Kasumi-1 (cell line): ENCODE measurements at places on chromosomes 4 and X.

- no peak for DNase-seq
These were observed 38.9 kb downstream of the RGS12 start for GRCh38 chr4:3331511-3332394.

DNA sequence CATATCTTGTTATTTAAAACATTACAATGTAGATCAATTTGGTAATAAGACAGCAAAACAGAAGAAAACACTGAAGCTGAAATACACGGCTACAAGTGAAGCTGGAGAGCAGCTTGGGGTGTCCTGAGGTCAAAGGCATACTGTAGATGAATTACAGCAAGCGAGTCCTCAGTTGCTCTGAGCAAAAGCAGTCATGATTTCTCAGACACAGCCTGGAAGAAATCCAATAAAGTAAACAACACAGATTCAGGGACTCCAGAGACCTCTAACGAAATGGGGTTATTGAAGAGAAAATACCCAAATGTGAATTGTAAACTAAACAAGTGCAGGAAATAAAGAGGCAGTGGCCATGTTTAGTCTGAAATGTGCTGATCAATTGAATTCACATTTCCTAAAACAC lies 324.4 kb downstream of the CAMK2D start:
- DNase-seq = no peak

- DNase-seq = peak; percentile 75
These were observed 21.8 kb downstream of the HAUS3 start for GRCh38 chr4:2220016-2220630.

DNA sequence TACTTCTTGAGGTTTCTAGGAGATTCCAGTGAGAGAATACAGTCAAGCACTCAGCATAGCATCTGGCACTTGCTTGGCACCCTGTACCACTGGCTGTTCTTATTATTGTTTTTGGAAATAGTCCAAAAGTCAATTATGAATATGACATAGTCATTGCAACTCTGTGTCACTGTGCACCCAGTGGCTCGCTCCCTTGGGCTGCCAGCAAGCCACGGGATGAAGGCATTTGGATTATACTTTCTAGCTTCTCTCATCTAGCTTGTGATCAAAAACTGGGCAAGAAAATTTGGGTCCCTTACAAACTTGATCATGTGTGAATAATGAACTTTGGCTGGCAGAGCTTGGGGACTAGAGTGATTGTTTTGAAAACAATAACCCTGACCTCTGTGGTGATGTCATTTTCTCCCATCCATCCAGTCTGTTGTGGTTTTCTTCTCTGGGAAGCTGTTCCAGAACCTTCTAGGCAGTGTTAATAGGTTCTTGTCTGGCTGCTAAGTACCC lies 32.7 kb upstream of the LIMCH1 start:
- DNase-seq = no peak

- DNase-seq = no peak
These were observed 55.0 kb downstream of the FBXW7 start for GRCh38 chr4:152480901-152481300.

DNA sequence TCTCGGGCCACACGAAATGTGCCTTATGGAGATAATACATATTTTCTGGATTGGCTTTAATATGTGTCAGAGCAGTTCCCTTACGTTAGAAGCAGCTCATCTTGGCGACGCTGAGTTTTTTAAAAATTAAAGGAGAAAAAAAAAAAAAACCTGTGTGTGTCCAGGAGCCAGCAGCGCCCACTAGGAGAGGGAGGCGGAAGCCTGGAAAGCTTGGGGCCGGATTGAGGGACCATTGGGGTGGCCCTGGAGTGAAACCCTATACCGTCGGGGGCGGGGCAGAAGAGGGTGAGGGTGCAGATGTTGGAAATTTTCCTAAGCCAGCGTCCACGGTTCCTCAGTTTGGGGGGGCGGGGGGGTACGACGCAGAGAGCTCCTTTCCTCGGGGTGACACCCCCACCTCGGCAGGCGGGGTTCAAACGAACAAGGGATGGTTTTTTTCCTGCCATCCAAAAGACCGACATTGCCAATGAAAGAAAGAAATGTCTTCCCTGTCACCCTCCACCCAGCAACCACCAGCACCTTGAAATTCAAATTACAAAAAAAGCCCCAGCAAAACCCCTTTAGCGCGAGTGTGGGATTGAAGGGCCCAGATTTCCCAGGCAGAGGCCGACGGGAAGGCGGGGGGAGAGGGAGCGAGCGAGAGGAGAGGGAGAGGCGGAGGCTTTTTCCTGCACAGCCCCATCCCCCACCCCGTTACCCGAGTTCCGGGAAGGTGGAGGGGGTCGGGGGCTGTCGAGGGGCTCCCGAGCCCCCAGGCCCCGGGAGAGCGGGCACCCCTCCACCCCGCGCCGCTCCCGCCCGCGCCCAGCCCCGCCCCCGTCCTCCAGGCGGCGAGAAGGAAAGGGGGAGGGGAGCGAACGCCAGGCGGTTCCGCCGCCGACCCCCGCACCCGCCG lies 859 bp downstream of the SMARCA1 start:
- no peak for DNase-seq

DNA sequence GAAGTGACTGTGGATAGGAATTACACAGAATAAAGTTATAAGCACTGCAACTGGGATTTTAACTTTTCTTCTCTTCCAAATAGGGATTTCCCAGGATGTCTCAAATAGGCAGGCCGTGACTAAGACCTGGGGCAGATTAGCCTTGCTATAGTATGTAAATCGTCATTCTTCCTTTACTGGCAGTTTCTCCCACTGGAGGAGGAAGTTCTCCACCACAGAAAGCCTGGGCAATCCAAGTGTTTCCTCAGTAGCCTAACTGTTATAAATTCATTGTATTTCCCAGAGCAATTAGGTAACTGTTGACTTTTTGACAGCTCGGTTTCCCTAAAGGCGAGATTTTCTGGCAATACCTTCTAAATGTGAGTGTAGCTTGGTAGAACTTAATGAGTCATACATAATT lies at the start of gene TNIP3:
Gene TNIP3 (minus strand): TSS at position 31 of the 400 bp plus-strand sequence. CDS start 196 bp downstream, outside the sequence.
- peak; percentile 76 for DNase-seq

GRCh38 chrX:148867596-148867995 lies 367.2 kb downstream of the AFF2 start:
- no peak for DNase-seq

DNA sequence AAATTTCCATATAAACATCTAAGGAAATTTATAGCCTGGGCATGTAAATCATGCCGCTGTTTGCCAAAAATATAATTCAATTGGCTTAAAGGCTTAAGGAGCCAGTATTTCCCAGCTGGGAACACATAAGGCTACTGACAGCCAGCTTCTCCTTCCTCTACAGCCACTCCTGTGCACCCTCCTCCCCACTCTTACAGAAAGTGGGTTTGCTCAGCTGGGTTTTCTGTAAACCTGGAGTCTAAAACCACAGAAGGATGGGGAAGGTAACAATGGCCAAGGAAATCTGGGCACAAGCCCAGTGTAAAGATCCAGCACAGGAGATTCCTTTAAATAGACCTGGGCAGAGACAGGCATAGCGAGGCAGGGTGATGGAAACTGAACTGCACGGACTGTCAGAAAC lies 18.5 kb downstream of the ACSL1 start:
- DNase-seq = no peak

GRCh38 chr4:158630893-158631292 lies 40.8 kb downstream of the C4orf46 start:
- DNase-seq = no peak
